ENCODE measurements at places on chromosomes 3 and 15.

GRCh38 chr3:55296791-55297190 lies 190.3 kb downstream of the WNT5A start:
- no peak for DNase-seq

GRCh38 chr15:79442911-79443310 lies 10.8 kb downstream of the MINAR1 start:
- no peak for DNase-seq

- DNase-seq: no peak
These were observed 12.9 kb downstream of the UBAP1L start for GRCh38 chr15:65101891-65102708.

DNA sequence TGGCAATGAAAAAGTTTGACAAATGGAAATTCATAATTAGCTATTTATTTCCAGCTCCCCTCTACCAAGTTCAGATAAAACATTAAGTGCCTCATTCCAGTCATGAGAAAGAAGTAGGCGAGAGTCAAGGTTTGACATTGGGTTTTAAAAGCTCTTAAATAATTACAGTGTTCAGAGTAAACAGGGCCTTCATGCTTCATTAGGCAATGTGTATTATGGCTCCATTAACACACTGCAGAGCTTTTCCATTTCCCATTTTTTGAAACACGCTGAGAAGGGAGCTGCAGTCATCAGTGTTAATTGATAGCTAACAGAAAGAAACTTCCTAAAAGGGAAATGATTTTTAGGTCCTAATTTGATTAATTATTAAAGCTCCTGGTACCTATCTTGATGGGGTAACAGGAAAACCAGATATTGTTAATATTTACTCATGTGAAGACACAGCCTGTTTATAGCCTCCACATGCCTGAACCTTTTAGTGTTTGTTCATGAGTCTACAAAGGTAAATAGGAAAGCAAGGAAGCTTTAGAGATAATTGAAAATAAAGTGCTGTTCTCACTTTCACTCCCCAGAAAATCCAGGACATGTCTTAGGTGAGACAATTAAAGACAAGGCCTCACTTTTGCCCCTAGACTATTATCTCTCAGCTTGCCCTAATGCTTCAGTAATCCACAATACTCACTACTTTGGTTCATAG lies 28.7 kb downstream of the SST start:
- no peak for DNase-seq

DNA sequence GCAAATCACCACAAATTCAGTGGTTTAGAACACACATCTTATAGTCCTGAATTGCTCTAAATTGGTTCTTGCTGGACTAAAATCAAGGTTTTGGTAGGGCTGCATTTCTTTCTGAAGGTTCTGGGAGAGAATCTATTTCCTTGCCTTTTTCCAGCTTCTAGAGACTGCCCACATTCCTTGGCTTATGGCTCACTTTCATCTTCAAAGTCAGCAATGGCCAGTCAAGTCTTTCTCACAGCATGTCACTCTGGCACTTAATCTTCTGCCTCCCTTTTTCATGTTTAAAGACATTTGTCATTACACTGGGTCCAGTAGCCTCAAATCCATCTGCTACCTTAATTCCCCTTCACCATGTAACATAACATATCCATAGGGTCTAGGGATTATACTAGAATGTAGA lies 149.0 kb downstream of the NEK10 start:
- no peak for DNase-seq

GRCh38 chr15:55796321-55796965 lies 53.5 kb upstream of the PRTG start:
- DNase-seq: no peak

- no peak for DNase-seq
These were observed 19.5 kb downstream of the LIPH start for GRCh38 chr3:185532901-185533300.

DNA sequence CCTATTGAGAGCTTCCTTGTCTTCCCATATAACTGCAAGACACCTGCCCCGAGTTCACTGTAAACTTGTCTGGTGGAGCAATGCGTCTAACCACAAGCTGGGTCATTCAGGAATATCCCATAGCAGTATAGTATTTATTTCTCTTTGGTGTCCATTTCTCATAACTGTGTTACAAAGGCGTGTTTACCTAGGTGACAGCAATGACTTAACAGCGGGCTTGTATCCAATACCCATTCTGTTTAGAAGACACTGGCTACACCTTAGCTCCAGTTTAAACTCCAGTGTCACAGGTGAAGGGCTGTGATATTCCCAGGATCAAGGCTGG lies 24.3 kb downstream of the ATP10A start:
- no peak for DNase-seq

GRCh38 chr3:134186391-134186790 lies 64.3 kb downstream of the RYK start:
- DNase-seq: no peak

DNA sequence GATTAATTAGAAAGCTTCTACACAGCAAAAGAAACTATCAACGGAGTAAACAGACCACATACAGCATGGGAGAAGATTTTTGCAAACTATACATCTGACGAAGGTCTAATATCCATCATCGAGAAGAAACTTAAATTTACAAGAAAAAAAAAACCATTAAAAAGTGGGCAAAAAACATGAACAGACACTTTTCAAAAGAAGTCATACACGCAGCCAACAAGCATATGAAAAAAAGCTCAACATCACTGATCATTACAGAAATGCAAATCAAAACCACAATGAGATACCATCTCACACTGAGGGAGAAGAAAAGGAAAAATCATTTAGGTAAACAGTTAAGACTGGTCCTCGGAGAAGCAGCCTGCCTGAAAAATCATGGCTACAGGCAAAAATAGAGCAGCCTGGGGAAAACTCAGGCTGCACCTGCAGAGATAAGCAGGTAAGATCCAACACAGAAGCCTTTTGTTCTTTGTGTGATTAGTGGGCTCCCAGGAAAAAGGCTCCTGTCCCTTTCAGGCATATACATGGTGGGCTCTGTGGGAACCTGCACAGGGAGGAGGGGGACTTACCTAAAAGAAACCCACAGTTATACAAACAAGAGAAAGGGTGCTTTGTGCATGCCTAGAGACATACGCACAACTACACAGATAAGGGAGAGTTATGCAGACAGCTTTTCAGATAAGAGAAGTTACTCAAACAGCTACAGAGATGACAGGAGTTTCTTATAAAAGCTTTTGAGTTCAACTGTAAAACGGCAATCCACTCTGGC lies 49.3 kb downstream of the C3orf70 start:
- DNase-seq: no peak

DNA sequence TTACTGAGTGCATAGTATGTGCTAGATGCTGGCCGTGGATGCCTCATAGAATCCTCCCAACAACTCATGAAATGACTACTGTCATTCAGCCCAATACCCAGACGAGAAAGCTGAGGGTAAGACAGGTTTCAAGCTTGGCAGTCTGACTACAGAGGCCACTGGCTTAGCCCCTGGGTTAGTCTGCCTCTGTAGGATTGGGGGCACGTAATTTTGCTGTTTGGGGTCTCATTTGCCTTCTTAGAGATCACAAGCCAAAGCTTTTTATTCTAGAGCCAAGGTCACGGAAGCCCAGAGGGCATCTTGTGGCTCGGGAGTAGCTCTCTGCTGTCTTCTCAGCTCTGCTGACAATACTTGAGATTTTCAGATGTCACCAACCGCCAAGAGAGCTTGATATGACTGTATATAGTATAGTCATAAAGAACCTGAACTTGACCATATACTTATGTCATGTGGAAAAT lies 1.0 kb upstream of the CCR5 start:
- no peak for DNase-seq

GRCh38 chr3:62815981-62816380 lies 59.2 kb downstream of the CADPS start:
- DNase-seq: no peak

DNA sequence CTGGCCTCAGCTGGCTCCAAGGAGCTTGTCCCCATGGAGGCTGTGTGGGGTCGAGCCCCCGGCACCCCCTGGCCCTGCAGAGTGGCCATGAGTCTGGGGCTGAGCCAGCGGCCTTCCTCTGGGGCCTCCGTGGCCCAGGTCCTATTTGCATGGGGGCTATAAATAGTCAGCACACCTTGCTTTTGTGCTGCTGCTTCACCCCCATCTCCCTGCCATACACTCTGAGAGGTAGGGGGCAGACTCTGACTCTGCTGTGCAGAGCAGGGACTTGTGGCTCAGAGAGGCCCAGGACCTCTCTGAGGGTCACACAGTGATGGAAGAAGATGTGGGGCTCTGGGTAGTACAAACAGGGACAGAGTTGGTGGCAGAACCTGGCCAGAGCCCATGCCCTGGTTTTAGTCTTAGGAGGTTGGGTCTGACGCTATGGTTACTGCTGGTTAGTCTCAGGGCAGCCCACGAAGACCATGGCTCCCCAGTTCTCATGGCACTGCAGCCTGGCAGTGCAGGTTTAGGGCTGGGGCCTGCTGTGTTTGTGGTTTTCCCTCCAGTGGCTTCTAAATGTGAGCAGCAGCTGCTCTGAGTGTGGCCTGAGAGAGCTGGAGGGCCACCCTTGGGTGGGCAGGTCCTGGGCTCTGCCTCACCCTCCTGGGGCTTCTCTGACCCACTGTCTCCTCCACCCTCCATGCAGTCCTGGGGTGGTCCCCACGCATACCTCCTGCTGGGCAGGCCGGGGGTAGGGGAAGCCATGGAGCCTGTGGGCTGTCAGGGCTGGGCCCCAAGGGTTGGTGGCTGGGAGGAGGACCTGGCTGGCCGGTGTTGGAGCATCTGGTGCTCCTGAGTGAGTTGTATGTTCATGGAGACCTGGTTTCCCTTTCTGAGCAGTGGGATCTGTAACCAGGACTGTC lies 13.6 kb downstream of the PRKCD start:
- no peak for DNase-seq

DNA sequence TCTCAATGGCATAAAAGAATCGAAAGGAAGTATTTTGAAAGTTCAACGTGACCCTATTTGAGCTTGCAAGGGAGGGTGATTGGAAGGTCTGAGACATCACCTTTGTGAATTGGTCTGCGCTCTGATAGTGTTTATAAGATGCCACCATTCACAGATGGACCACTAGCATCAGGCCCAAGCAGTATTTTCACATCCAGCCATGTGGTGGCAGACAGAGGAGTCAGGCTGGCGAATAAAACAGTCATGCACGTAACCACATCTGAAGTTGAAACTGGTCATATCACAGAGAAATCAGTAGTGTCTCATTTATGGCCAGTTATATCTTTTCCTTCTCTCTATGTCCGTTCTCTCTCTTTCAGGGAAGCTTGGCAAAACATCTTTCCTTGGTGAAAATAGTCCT lies 170.1 kb upstream of the ONECUT1 start:
- DNase-seq: no peak

All from naive B cell (primary cell).